ENCODE measurements at places on chromosomes 13 and 19. TPM values are rescaled to one million over a fixed set of nuclear protein-coding genes. Genes with fewer than 3 reads are reported as not detected.

The SCAF1 gene
- 65.3 TPM for total RNA-seq

The SIGLEC10 gene
- 0.88 TPM for total RNA-seq

The ZNF492 gene
- 1.2 TPM for total RNA-seq

The LPAR6 gene
- total RNA-seq = 96.8 TPM

The APOE gene
- total RNA-seq = not detected

The LSR gene
- total RNA-seq = 13.3 TPM

The ZNF541 gene
- total RNA-seq = 0.20 TPM

The CEACAM5 gene
- total RNA-seq = not detected

The TNFAIP8L1 gene
- 18.6 TPM for total RNA-seq

The SYNE4 gene
- total RNA-seq = 2.5 TPM

The MEDAG gene
- not detected for total RNA-seq

The TNFSF13B gene
- total RNA-seq = 12.0 TPM

The FCER2 gene
- 0.60 TPM for total RNA-seq

The KXD1 gene
- total RNA-seq = 93.0 TPM

The SWSAP1 gene
- total RNA-seq = 2.9 TPM

The NBEA gene
- total RNA-seq = 0.20 TPM

The FGF21 gene
- total RNA-seq = not detected

The ZNF836 gene
- 18.0 TPM for total RNA-seq

The ZNF20 gene
- 5.3 TPM for total RNA-seq

The TEX29 gene
- 0.73 TPM for total RNA-seq

The SAMD1 gene
- 64.6 TPM for total RNA-seq

The AMER2 gene
- total RNA-seq = not detected

The SRRM5 gene
- 0.45 TPM for total RNA-seq

The ZFP36 gene
- 189 TPM for total RNA-seq

The FFAR3 gene
- 0.78 TPM for total RNA-seq

The HS6ST3 gene
- total RNA-seq = not detected

The SNRNP70 gene
- 188 TPM for total RNA-seq

The LILRB5 gene
- not detected for total RNA-seq

The B3GNT8 gene
- 4.3 TPM for total RNA-seq

The SIRT2 gene
- total RNA-seq = 53.2 TPM

The NDUFB7 gene
- 91.6 TPM for total RNA-seq

The ANGPTL8 gene
- total RNA-seq = not detected

The TMIGD2 gene
- total RNA-seq = 4.0 TPM

The COL5A3 gene
- total RNA-seq = 1.1 TPM

The LILRA1 gene
- total RNA-seq = not detected

The SPC24 gene
- 72.1 TPM for total RNA-seq

The CGB2 gene
- not detected for total RNA-seq

The GARIN5A gene
- total RNA-seq = 0.33 TPM

The SHISA7 gene
- not detected for total RNA-seq

The SULT2A1 gene
- not detected for total RNA-seq

Data from activated CD4-positive, alpha-beta memory T cell treated with anti-CD3 and anti-CD28 coated beads, Interleukin-2, amount 10 ng/mL, durations not matched to agents 7 days and 5 days (primary cell).